Activated naive CD4-positive, alpha-beta T cell treated with anti-CD3 and anti-CD28 coated beads, Interleukin-2, amount 10 ng/mL, durations not matched to agents 7 days and 5 days (primary cell): ENCODE measurements at places on chromosomes 13 and 19.
A peak's percentile ranks its signal among the peaks of the same experiment; 100 is the strongest.

- DNase-seq: no peak
- H3K4me3 ChIP-seq: no peak overlapping the region
- no peaks in the 10 kb centered on the region for H3K27me3 ChIP-seq
- H3K4me1 ChIP-seq: no peaks in the 10 kb centered on the region
- no peaks in the 10 kb centered on the region for H3K36me3 ChIP-seq
- H3K27ac ChIP-seq: no peak overlapping the region
Measured at GRCh38 chr13:39371706-39372105, 231.3 kb downstream of the LHFPL6 start.

DNA sequence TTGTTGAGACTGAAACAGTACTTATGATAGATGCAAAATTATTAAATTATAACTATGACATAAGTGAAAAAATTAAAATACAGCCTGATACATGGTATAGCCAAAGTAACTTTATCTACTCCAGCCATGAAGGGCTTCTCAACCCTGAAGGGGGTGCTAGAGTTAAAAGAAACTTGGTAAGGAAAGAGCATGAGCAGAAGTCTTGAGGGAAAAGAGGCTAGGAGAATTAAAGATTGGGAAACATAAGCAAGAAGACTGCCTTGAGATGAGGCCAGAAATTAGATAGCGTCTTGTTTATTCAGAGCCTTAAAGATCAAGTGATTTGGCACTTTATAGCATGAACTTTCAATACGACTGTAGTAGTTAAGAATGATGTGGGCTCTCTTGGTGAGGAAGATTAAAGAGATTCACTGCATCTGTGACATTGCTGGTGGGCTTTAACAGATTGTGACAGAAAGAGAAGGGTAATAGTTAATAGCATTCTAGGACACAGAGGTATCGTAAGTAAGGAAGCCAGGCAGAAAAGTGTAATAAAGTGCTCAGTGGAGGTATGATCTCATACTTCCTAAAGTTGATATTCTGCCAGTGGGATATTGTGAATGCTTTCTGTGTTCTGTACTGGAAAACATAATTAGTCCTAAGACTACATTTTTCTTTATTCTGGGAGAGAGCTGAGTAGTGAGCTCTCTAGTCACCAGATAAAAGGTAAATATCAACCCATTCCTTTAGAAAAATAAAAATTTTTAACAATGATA, 385.4 kb upstream of the PRR20A start:
- no peaks in the 10 kb centered on the region for H3K27me3 ChIP-seq
- no peak for DNase-seq
- no peak overlapping the region for H3K27ac ChIP-seq
- H3K4me3 ChIP-seq: no peak overlapping the region
- no peaks in the 10 kb centered on the region for H3K36me3 ChIP-seq
- no peaks in the 10 kb centered on the region for H3K4me1 ChIP-seq

GRCh38 chr13:113357529-113357928, 6.4 kb downstream of the GRTP1 start:
- no peaks in the 10 kb centered on the region for H3K36me3 ChIP-seq
- no peak for DNase-seq
- no peak overlapping the region for H3K4me3 ChIP-seq
- peaks cover under 1% of the 10 kb centered on the region for H3K4me1 ChIP-seq
- H3K27ac ChIP-seq: no peak overlapping the region

GRCh38 chr19:43731346-43731745, 15.5 kb downstream of the IRGC start:
- no peak overlapping the region for H3K27ac ChIP-seq
- no peaks in the 10 kb centered on the region for H3K27me3 ChIP-seq
- no peak overlapping the region for H3K4me3 ChIP-seq
- H3K36me3 ChIP-seq: peaks cover 58% of the 10 kb centered on the region
- H3K4me1 ChIP-seq: no peaks in the 10 kb centered on the region
- DNase-seq: no peak

GRCh38 chr19:5398693-5399057, 56.5 kb upstream of the ZNRF4 start:
- H3K27ac ChIP-seq: no peak overlapping the region
- H3K4me3 ChIP-seq: no peak overlapping the region
- H3K36me3 ChIP-seq: no peaks in the 10 kb centered on the region
- no peak for DNase-seq
- no peaks in the 10 kb centered on the region for H3K4me1 ChIP-seq

- no peaks in the 10 kb centered on the region for H3K36me3 ChIP-seq
- H3K4me1 ChIP-seq: no peaks in the 10 kb centered on the region
- H3K4me3 ChIP-seq: no peak overlapping the region
- no peak for DNase-seq
Measured at GRCh38 chr13:74966275-74966674, 515.7 kb downstream of the TBC1D4 start.

DNA sequence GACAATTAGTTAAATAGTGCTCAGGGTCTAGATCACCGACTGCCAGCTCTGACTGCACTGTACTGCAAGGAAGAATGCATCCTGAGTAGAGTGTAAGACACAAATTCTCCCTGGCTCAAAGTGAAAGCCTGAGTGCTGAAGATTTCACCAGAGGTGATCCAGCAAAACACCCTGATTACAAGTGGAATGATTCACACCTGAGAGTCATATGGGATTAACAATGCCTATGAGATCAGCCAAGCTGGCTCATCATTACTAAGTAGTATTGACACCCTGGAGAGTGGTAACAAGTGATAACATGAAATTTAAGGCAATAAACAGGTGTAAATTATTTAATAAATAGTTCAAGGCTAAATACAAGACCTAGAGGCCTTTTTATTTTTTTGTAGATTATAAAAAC, 403.8 kb upstream of the PRR20A start:
- no peak overlapping the region for H3K27ac ChIP-seq
- H3K27me3 ChIP-seq: no peaks in the 10 kb centered on the region
- no peak overlapping the region for H3K4me3 ChIP-seq
- no peaks in the 10 kb centered on the region for H3K4me1 ChIP-seq
- DNase-seq: no peak

- DNase-seq: no peak
- H3K27ac ChIP-seq: no peak overlapping the region
- peaks cover 26% of the 10 kb centered on the region for H3K27me3 ChIP-seq
- H3K4me3 ChIP-seq: no peak overlapping the region
- H3K4me1 ChIP-seq: no peaks in the 10 kb centered on the region
Measured at GRCh38 chr13:51262501-51263211, 40.5 kb downstream of the FAM124A start.

- H3K27ac ChIP-seq: no peak overlapping the region
- H3K36me3 ChIP-seq: no peaks in the 10 kb centered on the region
- no peak for DNase-seq
- H3K4me1 ChIP-seq: no peaks in the 10 kb centered on the region
- no peak overlapping the region for H3K4me3 ChIP-seq
Measured at GRCh38 chr13:81133066-81133465, 792.1 kb upstream of the SPRY2 start.

DNA sequence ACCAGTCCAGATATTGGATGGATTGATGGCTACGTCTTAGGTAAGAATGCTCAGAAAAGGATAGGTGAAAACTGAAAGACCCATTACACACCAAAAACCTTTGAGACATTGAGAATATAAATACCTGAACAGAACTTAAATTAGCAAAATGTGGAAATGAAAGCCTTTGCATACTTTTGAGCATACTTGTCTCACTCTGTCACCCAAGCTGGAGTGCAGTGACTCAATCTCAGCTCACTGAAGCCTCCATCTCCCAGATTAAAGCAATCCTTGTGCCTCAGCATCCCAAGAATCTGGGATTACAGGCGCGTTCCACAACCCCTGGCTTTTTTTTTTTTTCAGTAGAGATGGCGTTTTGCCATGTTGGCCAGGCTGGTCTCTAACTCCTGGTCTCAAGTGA, 695.3 kb downstream of the DACH1 start:
- H3K27me3 ChIP-seq: no peaks in the 10 kb centered on the region
- DNase-seq: no peak
- H3K4me3 ChIP-seq: no peak overlapping the region
- H3K27ac ChIP-seq: no peak overlapping the region

- peaks cover 21% of the 10 kb centered on the region for H3K36me3 ChIP-seq
- H3K4me3 ChIP-seq: no peak overlapping the region
- H3K27ac ChIP-seq: no peak overlapping the region
- no peaks in the 10 kb centered on the region for H3K27me3 ChIP-seq
Measured at GRCh38 chr13:26198116-26198515, 24.0 kb downstream of the RNF6 start.

- no peaks in the 10 kb centered on the region for H3K36me3 ChIP-seq
- peak; percentile 24 for DNase-seq
- peak overlapping the region; percentile 2 for H3K27ac ChIP-seq
- H3K4me1 ChIP-seq: peaks cover 13% of the 10 kb centered on the region
Measured at GRCh38 chr13:43127827-43128226, 104.4 kb downstream of the DNAJC15 start.

- DNase-seq: no peak
- H3K4me3 ChIP-seq: no peak overlapping the region
- no peaks in the 10 kb centered on the region for H3K36me3 ChIP-seq
- H3K27me3 ChIP-seq: peaks cover 24% of the 10 kb centered on the region
Measured at GRCh38 chr13:24071423-24072075, 89.0 kb upstream of the SPATA13 start.

DNA sequence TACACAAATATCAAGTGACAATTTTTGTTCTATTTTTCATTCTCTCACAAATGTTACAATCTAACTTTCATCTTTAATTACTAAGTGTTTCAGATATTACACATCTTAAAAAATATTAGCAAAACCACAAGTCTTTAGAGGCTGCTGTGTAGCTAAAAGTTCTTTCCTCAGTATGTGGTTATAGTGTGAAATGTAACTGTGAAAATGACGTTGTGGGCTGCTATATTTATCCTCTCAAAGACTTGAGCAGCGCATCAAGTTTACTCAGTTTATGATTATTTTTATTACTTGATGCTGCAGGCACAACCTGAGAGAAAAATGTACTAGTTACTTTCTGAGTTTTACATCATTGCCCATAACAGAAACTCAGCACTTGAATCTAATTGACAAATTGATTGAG, 2860.6 kb upstream of the PCDH20 start:
- no peak for DNase-seq
- H3K27ac ChIP-seq: no peak overlapping the region
- H3K4me1 ChIP-seq: no peaks in the 10 kb centered on the region
- H3K27me3 ChIP-seq: no peaks in the 10 kb centered on the region
- H3K4me3 ChIP-seq: no peak overlapping the region

- no peak overlapping the region for H3K4me3 ChIP-seq
- no peaks in the 10 kb centered on the region for H3K4me1 ChIP-seq
- H3K36me3 ChIP-seq: no peaks in the 10 kb centered on the region
- H3K27ac ChIP-seq: no peak overlapping the region
Measured at GRCh38 chr13:35940734-35941133, 190.4 kb downstream of the DCLK1 start.

- H3K36me3 ChIP-seq: no peaks in the 10 kb centered on the region
- no peak for DNase-seq
- no peak overlapping the region for H3K4me3 ChIP-seq
- H3K27me3 ChIP-seq: peaks cover 8% of the 10 kb centered on the region
- no peaks in the 10 kb centered on the region for H3K4me1 ChIP-seq
Measured at GRCh38 chr19:23203841-23204344, 46.3 kb downstream of the ZNF724 start.

DNA sequence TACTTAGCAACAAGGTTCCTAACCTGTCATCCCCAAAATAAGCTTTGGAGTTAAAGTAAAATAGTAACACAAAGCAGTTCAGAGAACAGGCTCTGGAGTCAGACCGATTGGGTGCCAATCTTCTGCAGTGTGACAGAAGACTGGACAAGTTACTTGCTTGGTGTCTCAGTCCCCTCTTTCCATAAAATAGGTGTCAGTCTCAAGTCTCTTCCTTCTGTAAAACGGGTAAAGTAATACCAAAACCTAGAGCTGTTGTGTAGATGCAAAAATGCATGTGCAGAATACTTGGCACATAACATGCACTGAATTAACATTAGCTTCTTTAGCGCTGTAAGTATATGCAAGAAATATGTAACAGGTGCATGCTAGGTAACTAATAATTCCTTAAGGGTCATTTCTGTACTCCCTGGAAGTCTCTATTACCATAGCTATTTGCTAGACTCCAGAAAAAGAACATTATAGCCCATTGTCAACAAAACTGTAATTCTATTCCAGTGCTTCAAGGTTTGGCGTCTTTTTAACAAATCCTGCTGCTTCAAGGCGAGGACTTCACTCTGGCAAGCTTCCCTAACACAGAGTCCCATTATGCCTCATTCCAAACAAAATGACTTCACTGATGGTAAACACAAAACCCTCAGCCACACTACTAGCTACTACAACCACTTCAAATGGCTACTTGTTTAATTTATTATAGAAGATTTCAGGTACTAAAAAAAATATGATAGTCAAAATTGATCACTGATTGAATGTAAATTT, 32.8 kb downstream of the ELF1 start:
- H3K27ac ChIP-seq: peak overlapping the region; percentile 99
- H3K27me3 ChIP-seq: no peaks in the 10 kb centered on the region
- peak overlapping the region; percentile 83 for H3K4me3 ChIP-seq
- H3K36me3 ChIP-seq: peaks cover 25% of the 10 kb centered on the region

DNA sequence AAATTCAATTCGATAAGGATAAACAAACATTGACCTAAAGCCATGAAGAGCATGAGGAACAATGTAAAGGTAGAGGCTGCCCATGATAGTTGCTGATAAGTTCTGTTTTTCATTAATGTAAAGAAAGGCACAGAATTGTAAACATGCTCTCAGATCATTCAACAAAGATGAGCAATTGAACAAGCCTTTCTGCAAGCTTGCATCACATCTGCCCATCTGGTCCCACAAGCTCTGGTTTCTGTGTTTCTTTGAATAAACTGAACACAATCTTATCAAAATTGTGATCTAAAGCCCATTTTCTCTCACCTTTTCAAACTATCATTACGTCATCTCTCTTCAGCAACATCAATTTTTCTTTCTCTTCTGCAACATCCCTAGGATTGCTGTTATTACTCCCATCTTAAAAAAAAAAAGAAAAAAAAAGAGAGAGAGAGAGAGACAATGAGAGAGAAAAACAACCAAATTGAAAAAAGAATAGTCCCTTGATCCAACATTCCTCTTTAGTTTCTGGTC, 487.2 kb upstream of the GPC6 start:
- DNase-seq: no peak
- no peaks in the 10 kb centered on the region for H3K36me3 ChIP-seq
- no peaks in the 10 kb centered on the region for H3K27me3 ChIP-seq
- no peak overlapping the region for H3K4me3 ChIP-seq
- H3K4me1 ChIP-seq: no peaks in the 10 kb centered on the region
- no peak overlapping the region for H3K27ac ChIP-seq

GRCh38 chr13:25846222-25846984, 205.4 kb downstream of the SHISA2 start:
- H3K36me3 ChIP-seq: no peaks in the 10 kb centered on the region
- peak overlapping the region; percentile 94 for H3K27ac ChIP-seq
- peaks cover 49% of the 10 kb centered on the region for H3K4me1 ChIP-seq
- no peak for DNase-seq
- H3K4me3 ChIP-seq: peak overlapping the region; percentile 49
- H3K27me3 ChIP-seq: peaks cover 14% of the 10 kb centered on the region

DNA sequence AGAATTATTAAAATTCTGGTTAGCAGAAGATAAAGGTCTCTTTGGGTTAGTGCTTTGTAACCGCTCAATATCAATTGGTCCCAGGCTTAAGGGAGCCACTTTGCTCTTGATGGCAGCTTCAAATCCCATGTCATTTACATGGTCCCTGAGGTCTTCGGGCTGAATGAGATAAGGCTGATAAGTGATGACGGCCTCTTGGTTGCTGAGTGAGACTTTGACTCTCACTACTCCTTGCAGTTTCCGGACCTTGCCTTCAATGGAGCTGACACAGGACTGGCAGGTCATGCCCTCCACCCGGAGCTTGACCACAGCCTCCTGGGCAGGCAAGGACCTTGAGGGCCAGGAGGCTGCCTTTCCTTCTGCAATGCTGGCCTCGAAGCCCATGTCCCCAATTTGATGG, 36.8 kb downstream of the ATP7B start:
- peaks cover 19% of the 10 kb centered on the region for H3K4me1 ChIP-seq
- DNase-seq: no peak
- H3K27me3 ChIP-seq: peaks cover 21% of the 10 kb centered on the region
- H3K4me3 ChIP-seq: no peak overlapping the region
- no peak overlapping the region for H3K27ac ChIP-seq
- H3K36me3 ChIP-seq: no peaks in the 10 kb centered on the region
